Omental fat pad (tissue), 4 donors: ENCODE measurements at places on chromosomes 1 and 21.

- DNase-seq = no peak
These were observed 9.6 kb upstream of the PEAR1 start for GRCh38 chr1:156883919-156884318.

DNA sequence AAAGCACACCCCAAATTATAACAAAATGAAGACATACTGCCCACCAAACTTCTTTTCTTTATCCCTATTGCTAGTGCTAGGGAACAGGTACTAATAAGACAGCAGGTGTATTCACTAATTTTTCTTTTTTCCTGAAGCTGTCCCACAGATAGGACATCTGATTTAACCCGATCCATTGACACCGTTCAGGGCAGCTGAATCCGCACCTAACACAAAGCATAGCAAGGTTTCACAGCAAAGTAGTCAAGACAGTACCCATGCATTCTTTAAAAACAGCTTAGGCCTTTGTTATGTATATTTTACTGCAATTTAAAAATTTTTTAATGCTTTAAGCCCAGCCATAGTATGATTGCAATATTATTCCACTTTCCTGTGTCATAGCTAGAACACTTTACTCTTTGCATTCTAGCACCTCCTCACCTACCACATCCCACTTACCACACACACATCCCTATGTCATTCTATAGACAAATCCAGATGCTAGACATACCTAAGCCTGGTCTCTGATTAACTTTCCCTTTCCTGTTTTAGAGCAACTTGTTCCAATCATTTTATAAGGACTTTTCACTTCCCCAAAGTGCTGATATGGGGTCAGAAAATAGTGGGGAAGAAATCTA is 40.4 kb downstream of the GATAD2B start:
- no peak for DNase-seq

DNA sequence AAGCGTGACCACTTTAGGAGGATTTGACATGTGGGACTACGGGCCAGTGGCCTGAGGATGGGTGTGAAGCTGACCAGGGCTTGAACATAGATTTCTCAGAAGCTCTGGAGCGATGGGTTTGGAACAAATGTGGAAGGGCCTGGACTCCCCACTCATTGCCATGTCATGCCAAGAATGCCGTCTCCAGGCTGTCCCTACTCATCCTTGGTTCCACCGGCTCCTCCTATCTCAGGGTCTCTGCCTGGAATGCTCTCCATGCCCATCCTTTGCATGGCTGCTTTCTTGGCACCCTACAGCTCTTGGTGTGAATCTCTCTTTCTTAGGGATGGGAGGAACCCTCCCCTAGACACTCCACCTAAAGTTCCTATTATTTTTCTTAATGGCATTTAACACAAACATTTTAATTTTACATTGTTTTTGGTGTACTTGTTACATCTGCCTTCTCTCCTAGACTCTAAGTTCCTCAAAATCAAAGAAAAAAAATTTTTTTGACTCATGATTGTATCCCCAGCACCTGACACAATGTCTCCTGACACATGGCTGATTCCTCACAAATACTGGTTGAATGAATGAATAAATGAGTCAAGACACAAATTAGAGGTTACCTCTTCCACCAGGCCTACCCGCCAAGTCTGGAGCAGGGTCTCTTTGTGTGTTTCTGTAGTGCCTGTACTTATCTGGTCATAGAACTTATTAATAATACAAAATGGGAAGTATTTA is 114.5 kb downstream of the OMA1 start:
- no peak for DNase-seq

DNA sequence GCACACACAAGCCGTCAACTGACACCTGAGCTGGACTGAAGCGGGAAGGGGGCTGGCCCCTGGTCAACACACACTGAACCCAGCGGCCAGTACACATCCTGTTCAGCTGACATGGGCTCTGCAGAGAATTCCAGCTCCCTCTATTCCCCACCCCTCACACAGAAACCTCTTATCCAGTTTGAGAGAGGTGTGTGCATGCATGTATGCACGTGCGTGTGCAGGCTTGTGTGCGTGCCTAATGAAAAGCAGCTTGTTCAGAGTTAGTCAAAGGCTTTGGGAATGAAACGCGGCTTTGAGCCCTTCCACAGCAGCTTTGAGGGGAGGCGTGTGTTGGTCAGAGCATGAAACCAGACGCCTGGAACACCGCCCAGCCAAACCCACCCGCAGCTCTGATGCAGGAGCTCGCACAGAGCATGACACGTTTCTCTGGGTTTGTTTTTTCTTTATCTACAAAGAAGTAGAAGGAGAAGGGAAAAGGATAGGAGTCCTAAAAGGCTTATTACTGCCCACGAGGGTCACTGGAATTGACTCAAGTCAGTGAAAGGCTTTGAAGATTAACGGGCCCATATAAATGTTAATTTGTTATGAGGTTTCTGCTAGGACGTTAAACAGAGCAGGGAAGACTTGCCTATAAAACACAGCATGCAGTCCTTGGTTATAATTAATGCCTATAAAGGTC is 184.2 kb downstream of the ETS2 start:
- no peak for DNase-seq

DNA sequence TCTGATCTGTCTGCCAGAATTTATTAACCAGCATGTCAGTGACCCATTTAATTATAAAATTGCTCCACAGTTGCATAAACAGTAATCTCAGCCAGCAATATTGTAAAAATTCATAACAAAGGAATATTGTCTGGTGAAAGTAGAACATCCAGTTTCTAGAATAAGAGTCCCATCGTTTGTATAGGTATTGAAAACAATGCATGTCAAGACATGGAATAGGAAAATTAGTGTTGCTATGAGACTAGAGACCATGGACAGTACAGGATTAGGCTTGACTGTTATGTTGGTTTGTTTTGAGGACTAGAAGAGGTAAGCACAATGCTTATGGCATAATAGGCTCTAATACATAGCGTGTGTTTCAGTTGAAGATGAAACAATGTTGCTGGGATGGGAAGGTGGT is 37.1 kb downstream of the ATF6 start:
- no peak for DNase-seq

DNA sequence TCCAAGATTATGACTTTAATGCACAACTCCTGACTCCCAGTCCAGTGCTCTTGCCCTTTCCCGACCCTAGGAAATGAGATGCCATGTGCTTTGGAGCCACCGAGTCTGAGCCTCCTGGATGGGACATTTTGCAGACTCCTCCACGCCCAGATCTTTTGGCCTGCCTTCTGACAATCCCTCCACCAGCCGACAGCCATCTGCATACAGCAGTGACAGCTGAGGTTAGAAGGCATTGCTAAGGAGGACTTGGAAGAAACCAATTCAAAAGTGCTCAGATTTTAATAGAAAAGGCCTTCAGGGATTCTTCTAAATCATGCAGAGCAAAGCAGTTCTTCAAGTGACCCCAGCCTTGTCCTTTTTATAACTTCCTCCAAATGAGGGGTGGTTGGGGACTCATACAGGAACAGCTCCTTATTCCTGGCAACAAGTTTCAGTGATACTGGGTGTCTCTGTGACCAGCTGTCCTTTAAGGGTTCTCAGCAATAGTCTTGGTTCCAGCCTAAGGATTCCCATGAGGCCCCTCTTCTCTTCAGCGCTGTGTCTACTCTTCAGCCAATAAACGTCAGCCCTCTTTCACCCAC is 369.3 kb downstream of the PBX1 start:
- DNase-seq = no peak

GRCh38 chr1:172095846-172096245 is 254.5 kb downstream of the DNM3 start:
- no peak for DNase-seq

DNA sequence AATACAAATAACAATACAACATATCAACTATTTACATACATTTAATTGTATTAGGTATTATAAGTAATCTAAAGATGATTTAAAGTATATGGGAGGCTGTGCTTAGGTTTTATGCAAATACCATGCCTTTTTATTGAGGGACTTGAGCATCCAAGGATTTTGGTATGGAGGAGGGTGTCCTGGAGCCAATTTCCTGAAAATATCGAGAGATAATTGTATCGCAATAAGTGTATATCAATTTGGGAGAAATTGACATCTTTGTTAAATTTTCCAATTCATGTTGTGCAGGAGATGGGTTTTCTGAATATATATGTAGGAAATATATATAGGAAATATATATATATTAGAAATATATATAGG is 63.5 kb downstream of the ATP1A1 start:
- no peak for DNase-seq

DNA sequence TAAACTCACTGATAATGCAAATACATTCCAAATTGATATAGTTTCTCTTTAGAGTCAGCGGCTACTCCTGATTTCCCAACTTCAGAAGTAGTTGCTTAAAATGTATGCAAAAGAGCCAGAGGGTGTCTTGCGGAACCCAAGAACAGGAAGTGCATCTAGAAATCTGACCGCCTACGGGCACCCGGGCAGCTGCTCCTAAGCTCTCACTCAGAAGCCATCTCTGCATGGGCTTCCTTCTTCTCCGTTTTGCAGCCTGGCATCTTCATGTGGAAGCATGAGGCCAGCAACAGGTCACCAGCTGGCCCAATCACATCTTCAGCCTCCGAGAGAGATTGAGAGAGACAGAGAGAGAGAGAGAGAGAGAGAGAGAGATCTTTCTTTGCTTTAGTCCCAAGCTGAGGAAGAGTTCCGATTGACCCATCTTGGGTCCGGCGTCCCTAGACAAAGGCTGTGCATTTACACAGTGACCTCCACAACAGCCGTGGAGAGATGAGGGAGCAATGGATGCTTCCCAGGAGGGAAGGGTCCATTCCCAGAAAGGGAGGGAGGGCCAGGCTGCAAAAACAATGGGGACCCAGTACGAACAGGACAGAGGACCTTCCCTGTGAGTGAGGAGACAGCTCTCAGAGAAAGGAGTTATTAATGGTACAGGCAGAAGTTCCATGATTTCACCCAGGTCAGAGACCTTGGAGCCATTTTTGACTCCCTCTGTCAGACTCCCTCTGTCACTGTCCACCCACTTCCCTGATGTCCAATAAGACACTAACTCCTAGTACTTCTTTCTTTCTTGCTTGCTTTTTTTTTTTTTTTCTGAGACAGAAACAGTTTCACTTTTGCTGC is 28.2 kb upstream of the SLC30A1 start:
- no peak for DNase-seq

GRCh38 chr1:25439287-25439686 is 8.6 kb downstream of the MACO1 start:
- no peak for DNase-seq
